ENCODE measurements at places on chromosomes 13 and 19.

- DNase-seq = no peak
Observed at GRCh38 chr13:48528720-48529119, 4.2 kb downstream of the RCBTB2 start.

DNA sequence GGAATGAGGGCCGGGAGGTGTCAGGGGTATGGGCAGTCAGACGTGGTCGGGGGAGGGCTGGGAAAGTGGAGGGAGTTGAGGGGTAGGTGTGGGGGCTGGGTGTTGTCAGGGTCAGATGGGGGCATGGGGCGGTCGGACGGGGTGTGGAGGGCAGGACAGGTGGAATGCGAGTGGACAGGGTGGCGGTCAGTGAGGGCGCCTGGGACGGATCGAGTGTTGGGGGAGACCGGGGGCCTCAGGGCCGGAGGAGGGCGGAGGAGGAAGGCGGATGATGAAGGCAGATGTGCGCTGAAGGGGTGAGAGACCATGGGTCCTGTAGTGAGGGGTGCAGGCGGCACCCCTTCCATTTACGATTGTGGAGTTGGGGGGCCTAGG lies 5.7 kb downstream of the TBCB start:
- no peak for DNase-seq

DNA sequence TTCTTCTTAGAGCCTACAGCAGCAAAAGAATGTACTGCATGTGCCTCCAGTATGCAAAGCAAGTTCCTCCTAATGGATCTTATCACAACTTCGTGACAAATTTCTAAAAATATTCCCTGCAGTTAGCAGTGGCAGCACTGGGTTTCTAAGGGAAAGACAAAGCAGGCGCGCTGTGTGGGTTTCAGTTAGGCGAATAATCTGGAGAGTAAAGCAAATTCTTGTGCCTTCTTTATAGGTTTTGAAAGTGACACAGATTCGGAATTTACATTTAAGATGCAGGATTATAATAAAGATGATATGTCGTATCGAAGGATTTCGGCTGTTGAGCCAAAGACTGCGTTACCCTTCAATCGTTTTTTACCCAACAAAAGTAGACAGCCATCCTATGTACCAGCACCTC lies 167.9 kb downstream of the LMO7 start:
- DNase-seq = no peak

DNA sequence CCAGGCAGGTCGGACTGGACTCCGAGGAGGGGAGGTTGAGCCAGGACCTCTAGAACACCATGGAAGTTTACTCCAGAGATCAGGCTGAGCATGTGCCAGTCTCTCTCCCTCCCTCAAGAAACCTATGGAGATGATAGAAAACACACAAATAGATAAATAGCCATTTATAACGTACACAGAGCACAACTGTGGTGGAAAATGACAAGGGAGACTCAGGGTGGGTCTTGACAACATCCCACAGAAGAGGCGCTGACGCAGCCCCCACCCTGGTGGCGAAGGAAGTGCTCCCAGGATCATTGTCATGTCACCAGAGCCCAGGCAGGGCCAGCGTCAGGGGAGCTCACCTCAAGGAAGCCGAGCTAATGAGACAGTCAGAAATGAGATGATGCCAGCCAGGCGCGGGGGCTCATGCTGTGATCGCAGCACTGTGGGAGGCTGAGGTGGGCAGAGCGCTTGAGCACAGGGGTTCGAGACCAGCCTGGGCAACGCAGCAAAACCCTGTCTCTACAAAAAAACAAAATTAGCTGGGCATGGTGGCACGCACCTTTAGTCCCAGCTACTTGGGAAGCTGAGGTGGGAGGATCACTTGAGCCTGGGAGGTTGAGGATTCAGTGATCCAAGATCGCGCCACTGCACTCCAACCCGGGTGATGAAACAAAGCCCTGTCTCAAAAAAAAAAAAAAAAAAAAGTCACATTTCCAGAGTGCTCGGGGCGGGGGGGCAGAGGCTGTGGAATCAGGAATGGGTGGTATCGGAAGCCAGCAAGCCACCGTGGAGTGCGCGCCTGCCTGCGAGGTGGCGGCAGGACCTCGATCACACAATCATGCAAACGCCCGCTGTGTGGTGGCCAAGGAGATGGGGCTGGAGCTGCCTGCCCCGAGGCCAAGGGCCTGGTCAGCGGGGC lies 178.4 kb downstream of the KDM4B start:
- no peak for DNase-seq

DNA sequence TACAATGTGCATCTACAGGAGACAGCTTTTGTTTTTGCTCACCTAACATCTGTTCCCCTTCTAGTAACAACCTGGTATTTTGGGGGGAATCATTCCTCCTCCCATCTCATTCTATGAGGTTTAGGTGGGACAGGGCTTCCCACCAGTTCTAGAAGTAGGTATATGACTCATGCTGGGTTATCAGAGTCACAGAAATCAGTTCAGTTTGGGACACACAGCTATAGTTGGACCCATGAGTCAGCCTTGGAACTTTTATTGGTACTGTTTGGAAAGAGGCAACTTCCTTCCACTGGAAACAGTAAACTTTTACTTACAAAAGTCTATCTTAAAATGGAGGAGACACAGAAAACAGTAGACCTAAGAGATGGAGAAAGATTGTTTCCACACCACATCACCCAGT lies 185.5 kb downstream of the DNAJC3 start:
- DNase-seq = no peak

DNA sequence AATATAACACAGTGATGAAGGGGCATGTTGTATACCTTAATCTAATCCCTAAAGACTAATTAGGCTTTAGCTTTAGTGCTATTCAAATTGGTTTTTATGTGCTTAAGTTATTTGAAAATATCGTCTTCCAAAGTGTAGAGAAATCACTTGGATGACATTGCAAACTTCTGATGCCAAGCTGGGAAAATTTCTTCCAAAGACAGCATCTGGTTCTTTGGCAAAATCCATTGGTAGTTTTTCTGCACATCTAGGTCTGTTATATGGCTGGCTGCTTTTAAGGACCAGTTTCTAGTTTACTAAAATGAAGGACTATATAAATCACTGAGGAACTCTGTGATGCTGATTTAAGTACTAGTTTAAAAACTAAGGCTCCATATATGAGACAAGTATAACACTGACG lies 2362.3 kb downstream of the PCDH9 start:
- DNase-seq = no peak

DNA sequence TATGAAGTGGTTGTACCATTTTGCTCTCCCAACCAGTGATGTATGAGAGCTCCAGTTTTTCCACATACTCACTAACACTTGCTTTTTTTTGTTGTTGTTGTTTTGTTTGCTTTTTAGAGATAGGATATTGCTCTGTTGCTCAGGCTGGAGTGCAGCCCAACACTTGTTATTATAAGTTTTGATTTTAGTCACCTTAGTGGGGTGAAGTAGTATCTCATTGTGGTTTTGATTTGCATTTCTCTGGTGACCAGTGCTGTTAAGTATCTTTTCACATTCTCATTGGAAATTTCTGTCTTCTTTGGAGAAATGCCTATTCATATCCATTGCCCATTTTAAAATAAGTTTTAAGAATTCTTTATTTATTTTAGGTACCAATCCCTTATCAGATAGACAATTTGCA lies 31.3 kb downstream of the CYP4F22 start:
- DNase-seq = no peak

DNA sequence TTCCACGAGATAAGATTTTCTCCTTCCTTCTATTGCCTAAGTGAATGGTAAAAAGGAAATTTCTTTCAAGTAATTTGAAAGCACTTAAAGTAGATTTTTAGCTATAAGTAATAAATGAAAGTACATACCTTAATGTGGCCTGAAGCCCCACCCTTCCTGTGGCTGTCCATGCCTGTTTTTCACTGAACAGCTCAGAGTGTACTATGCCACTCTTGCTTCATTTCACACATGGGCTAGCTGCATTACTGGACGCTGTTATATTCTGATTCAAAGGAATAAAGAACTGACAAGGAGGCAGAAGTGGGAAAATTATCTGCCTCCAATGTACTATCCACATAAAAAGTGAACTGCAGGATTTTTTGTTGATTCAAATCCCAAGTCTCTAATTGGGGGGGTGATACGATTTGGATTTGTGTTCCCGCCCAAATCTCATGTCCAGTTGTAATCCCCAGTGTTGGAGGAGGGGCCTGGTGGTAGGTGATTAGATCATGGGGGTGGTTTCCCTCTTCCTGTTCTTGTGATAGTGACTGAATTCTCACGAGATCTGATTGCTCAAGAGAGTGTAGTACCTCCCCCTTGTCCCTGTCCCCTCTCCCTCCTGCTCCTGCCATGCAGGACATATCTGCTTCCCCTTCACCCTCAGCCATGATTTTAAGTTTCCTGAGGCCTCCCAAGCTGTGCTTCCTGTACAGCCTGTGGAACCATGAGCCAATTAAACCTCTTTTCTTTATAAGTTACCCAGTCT lies 154.7 kb upstream of the SGCG start:
- DNase-seq = no peak

DNA sequence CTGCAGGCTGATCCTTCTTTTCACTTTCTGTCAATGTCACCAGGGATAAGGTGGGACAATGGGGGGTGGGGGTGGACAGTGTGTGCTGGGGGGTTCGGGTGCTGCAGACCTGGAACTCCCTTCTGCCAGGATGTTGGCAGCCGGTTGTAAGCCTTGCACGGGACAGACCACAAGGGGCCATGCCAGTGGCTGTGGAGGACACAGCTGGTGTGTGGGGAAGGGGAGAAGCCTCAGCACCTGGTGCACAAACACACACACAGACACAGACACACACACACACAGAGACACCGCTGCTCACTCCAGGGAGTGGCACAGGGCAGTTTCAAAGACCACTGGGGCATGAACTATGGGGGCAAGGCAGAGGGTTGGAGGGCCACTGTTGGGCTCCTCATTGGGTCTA lies 3.6 kb downstream of the F2RL3 start:
- DNase-seq = no peak

Measured in COLO829 (cell line).